Hematopoietic multipotent progenitor cell treated with erythropoietin and hydrocortisone succinate and interleukin-3 and kit ligand, for 8 days (in vitro differentiated cells): ENCODE measurements at places on chromosomes 5 and 9.

GRCh38 chr5:1011226-1011631 lies 2.6 kb downstream of the NKD2 start:
- peak; percentile 41 for DNase-seq

GRCh38 chr5:148401604-148402003 lies 17.8 kb downstream of the FBXO38 start:
- no peak for DNase-seq

DNA sequence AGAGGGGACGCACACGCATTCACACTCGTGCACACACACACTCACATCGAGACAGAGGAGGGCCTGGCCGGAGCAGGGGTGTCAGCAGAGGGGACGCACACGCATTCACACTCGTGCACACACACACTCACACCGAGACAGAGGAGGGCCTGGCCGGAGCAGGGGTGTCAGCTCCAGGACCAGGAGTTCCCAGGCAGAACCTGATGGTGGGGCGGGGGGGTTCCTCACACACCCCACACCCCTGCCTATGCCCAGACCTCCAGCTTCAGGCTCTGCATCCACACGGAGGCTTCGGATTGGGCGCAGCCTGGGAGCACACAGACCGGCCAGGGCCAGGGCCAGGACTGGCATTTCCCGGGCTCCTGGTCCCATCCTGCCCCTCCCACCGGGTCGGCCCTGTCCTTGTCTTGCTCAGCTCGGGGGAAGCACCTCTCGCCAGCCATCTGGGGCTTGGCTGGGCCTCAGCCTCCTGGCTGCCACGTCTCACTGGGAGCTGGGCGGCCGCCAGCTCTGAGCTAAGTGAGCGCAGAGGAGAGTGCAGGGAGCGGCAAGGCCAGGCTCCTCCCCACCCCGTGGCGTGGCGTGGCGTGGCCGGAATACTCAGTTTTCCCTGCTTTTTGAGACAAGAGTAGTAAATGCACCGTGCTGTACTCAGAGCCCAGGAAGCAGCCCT lies 31.3 kb downstream of the ADAMTS2 start:
- no peak for DNase-seq

- DNase-seq, result no peak
These were observed 98.7 kb downstream of the RAPGEF6 start for GRCh38 chr5:131536211-131536826.

DNA sequence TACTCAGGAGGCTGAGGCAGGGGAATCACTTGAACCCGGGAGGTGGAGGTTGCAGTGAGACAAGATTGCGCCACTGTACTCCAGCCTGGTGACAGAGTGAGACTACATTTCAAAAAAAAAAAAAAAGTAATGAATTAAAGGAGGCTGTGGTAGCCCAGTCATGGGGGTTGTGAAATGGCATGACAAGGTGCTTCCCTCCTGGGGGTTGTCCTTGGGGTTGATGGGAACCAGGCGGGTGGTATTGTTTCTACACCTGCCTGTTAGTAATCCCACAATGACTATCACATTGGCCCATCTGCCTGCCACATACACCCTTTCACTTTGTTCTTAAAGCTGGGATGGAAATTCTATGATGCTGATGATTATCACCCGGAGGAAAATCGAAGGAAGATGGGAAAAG lies 5.6 kb downstream of the IDNK start:
- no peak for DNase-seq

- no peak for DNase-seq
These were observed 15.0 kb upstream of the ORM1 start for GRCh38 chr9:114307899-114308267.

- DNase-seq, result no peak
These were observed 87.8 kb downstream of the JAK2 start for GRCh38 chr9:5072871-5073270.

DNA sequence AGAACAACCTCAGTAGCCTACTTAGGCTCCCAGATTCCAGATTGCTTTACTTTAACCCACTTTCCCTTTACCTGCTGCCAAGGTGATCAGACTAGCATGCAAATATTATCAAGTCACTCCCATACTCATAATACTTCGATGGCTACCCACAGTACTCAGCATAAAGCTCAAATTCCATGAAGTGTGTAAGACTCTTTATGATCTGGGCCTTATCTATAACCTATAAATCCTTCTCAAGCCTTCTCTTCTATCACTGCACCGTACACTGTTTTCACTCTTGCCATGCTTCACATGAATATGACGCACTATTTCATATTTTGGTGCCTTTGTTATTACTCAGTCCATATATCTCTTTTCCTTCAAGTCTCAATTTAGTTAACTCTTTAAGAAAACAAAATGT lies 135.2 kb upstream of the TARS1 start:
- DNase-seq, result no peak

- DNase-seq, result no peak
These were observed 31.5 kb downstream of the HMHB1 start for GRCh38 chr5:143843461-143843860.

GRCh38 chr5:168251259-168251658 lies 40.2 kb upstream of the WWC1 start:
- DNase-seq, result no peak

DNA sequence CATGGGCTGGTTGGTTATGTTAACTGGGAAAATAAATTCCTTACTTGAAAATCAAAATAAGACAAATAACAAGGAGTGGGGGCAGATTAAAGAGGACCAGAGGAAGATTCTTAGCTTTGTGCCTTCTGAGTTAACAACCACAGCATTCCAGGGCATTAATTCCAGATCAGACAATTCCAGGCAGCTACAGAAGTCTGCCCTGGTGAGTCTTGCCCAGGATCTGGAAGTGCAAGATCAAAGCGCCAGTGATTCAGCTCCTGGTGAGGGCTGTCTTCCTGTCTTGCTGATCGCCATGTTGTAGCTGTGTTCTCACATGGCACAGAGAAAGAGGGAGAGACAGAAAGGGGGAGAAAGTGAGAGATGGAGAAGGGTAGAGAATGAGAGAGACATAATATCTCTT lies 65.6 kb downstream of the ANXA2R start:
- DNase-seq, result no peak

- no peak for DNase-seq
These were observed 54.6 kb upstream of the RXRA start for GRCh38 chr9:134271338-134272301.

DNA sequence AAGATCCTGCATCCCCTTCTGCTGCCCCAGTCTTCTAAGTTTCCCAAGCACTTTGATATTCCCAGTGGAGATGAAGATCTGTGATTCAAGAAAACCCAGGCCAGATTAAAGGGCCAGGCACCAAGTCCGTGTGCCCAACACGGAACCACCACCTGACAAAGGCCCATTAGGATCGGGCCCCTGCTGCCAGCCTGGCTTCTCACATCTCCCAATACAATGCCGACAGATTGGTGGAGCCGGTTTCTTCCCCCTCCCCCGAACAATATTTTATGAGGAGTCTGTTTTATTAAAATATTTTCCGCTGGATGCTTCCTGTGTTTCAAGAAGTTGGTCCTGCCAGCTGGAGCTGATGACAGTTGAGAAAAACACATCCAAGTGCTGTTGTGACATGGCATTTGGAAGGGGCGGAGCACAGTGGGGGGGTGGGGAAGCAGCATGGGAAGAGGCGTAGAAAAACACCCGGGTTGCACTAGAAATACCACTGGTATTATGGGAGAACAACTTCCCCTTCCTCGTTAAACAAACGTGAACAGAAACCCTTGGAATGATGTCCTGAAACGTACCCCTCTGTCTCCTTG lies 45.0 kb downstream of the CRB2 start:
- no peak for DNase-seq

- DNase-seq, result peak; percentile 55
These were observed 132.2 kb downstream of the FBXO4 start for GRCh38 chr5:42057254-42057690.

DNA sequence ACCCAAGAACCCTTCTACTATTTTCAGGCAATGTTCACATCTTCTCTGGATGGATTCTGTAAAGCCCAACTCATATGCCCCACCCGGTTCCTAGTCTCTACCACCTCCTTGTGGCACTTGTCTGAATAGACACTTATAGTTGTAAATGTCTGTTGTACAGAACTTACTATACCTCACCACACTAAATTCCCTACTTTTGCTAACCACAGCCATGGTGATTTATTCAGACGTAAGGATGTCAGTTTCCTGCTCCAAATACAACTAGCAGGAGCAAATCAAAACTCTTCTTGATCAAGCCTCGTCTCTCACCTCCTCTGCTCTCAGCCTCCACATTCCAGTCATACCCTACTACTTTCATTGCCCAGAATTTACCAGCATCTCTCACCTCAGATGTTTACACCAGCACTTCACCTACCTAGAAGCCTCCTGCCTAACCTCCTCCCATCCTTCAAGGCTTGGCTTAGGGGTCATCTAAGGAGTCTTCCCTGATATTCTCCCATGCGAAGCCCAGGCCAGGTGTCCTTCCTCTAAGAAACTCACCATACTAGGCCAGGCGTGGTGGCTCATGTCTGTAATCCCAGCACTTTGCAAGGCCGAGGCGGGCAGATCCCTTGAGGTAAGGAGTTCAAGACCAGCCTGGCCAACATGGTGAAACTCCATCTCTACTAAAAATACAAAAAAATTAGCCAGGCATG lies 75.5 kb downstream of the MAPKAP1 start:
- DNase-seq, result peak; percentile 67

GRCh38 chr9:127917603-127918002 lies 762 bp upstream of the ST6GALNAC4 start:
- DNase-seq, result no peak

GRCh38 chr9:136439481-136440408 lies at the start of gene INPP5E:
Gene INPP5E (minus strand): TSS chr9:136439845. CDS start chr9:136439419, 426 bp downstream.
- DNase-seq, result peak; percentile 57

- DNase-seq, result no peak
These were observed 44.4 kb downstream of the CAST start for GRCh38 chr5:96706433-96707111.

GRCh38 chr5:14184082-14184481 lies 40.9 kb downstream of the TRIO start:
- no peak for DNase-seq

- no peak for DNase-seq
These were observed 3.5 kb downstream of the CSF1R start for GRCh38 chr5:150082889-150083288.

GRCh38 chr5:169762338-169763095 lies 125.4 kb downstream of the DOCK2 start:
- DNase-seq, result no peak

GRCh38 chr5:149297340-149298025 lies 25.8 kb downstream of the AFAP1L1 start:
- DNase-seq, result no peak

DNA sequence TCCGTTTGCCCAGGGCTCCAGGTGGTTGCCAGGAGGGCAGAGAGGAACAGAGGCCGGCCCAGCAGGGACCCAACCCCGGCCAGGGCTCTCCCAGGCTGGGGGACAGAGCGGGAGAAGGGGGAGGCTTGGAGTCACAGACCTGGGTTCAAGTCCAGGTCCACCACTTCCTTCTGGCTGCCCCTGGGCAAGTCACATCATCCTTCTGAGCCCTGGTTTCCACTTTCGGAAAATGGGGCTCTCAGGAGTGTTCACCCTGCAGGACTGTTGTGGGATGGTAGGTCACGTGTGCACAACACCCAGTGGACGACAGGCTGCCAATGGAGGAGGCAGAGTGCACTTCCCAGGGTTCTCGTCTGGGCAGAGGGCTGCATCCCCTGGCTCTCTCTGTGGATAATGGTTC lies 245.4 kb downstream of the PBX3 start:
- DNase-seq, result no peak
